ENCODE measurements at places on chromosomes 5 and 9.

DNA sequence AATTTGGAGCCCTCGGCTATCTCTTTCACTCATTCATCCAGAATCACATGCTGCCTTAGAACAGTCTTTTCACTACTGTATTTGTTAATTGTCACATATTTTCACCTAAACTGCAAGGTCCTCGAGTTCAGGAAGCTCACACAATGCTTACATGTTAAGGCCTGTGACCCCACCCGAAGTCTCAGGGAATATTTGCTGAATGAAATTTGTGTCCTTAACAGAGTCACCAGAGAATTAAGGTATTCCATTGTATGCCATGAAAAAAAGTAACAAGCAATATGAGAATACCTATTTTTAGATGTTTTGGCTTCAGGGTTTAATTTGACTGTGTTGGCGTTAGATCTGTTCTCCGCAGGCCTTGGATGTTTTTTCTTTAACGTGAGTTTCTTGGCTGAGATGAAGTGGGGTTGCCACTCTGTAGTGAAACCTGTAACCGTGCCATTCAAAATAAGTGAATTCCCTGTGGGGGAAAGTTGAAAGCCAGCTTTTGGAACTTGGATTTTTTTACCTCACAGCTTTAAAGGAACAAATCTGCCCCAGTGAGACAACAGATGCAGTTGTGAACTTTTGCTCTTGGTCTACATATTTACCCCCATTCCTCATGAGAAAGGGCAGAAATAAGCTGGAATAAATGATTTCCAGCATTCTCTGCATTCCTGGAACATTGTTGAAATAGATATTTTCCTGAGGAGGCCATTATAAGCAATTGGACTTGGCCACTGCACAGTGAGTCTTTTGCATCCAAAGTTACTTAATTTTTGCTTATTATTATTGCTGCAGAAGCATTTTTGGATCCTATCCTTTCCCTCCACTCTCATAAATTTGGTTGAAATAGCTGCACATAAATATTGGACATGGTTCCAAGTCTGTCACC is 35.9 kb upstream of the FBP1 start:
- DNase-seq, result no peak

- DNase-seq, result no peak
Observed at GRCh38 chr5:178770621-178771020, 40.2 kb upstream of the ZNF354A start.

DNA sequence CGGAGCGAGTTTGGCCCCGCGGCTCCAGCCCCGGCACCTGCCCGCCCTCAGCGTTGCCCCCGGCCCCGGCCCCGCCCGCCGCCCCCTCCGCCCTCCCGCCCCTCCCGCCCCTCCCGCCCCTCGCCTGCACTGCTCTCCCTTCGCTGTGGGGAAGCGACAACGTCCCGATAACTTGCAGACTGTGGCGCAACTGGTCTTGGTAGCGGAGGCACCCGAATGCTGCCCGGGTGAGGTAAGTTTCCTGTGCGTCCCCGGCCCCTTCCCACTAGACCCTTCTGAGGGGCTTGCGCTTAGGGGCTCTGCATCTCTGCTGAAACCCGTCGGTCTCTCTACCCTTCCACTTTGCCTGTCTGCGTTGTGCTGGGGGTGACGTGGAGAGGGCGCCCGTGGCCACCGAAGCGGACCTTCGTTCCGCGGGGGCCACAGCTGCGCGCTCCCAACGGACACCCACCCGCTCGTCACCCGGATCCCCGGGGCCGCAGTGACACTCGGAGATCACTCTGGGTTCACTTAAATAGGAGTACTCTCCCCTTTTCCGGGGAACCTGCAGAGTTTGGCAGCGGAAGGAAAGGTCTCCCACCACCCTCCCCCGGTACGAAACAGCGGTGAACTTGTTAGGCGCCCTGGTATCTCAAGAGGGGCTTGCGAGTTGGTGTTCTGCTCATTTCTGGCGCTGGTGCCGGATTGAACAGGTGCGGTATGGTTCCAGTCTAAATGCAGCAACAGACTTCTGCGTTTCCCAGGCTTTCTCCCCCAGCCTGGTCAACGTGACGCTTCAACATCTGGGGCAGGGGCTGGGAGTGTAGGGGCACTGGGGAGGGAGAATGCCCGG is 707 bp downstream of the PIP5K1B start:
- DNase-seq, result peak; percentile 22

- no peak for DNase-seq
Observed at GRCh38 chr9:93092251-93092991, 3.6 kb upstream of the CARD19 start.

- DNase-seq, result peak; percentile 25
Observed at GRCh38 chr5:126124706-126125345, 298.4 kb upstream of the GRAMD2B start.

DNA sequence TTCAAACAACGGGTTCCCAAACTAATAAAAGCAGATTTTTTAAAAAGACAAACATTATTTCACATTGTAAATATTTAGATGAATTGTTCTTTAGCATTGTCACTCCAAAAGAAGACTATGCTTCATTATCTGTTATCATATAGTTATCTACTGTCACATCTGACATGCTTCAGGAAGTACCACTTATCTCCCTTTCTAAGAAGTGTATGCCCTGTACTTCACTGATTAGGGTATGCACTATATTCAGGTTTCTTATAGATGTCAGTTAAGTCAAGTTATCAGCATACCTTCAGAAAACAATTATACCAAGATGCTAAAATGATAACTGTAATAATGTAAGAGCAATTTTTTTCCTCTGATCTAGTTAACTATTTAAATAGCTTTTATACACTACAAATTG is 40.4 kb downstream of the LMBRD2 start:
- no peak for DNase-seq

DNA sequence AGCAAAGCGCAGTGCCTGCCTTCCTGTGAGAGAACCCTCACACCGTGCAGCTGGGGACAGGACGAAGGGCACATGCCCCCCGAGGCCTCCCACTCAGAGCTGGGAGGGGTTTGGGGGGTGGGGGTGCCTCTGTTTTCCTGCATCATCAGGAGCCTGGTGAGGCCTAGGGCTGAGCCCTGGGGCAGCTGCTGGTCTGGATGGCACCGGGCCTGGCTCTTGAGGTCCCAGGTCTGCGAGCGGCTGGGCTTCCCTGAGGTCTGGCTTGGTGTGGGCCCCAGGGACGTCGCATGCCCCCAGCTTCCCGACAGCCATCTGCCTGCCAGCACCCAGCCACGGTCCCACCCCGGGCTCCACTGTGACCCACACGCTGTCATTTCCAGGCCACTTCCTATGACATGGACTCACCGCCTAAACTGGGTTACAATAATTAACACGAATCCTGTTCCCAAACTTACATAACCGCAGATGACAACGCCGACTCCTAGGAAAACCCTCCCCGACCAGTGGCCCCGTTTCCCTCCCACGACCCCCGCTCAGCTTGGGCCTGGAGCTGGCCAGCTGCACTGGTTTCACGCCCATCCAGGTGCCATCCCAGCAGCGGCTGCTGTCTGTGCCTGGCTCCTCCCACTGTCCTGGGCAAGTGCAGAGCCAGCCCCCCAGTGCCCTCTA is 8.7 kb downstream of the NACC2 start:
- no peak for DNase-seq

DNA sequence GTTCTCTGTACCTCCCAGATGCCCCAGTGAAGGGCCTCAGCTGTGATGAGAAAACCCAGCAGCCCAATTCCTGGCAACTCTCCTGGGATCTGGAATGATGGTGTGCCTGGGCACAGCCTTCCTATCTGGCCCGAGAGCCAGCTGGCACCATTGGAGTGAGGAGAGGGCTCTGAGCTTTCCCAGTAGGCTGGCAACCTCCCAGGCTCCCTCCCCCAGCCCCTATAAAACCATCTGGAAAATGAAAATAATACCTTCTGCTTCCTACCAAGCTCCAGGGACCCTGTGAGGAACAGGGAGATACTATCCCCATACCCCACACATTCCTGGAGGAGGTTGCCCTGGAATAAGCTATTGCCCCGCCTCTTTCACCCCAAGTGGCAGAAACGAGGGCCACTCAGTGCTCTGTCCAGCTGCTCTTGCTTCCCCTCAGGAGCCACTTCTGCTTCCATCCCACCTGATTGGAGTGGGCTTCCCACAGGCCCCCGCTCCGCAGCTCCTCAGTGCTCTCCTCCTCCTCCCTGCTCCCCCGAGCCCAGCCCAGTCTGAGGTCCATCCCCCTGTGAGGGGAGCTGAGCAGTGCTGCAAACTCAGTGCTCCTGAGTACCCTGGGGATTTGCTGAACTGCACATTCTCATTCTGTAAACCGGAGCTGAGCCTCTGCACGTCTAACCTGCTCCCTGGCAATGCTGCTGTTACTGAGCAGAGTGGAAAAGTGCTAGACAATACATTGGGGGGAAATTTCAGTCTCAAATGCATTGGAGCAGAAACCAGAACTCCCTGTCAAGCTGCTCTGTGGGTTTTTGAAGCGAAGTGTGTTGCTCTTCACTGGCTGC is 74.7 kb downstream of the THBS4 start:
- DNase-seq, result no peak

DNA sequence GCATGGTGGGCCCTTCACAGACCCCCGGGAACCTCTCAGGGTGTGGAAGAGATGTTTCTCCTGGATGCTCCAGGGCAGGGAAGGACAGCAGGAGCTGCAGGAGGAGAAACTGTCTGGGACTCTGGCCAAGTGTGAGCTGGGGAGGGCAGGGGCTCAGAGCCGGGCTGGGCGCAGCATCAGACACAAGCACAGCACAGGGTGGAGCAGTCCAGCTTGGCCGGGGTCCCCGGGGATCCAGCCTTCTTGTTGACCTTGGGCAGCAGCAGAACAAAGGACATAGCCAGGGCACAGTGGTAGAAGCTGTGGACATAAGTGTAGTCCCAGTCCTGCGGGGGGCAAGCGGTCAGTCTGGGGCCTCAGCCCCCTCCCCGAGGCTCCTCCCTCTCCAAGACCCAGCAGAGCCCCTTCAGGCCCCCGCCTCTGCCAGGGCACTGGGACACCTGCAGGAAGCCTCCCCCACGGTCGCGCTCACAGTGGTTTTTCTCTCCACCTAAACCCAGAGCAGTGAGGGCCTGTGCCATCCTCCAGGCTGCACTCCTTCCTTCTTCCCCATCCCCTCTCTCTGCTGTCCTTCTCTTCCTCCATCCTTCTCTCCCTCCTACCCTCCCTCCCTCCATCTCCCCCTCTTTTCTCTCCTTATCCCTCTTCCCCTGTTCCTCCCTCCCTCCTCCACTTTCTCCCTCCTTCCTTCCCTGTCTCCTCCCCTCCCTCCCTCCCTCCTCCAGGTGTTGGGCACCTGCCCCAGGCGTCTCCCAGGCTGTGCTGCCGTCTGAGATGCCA is 10.1 kb downstream of the MYMK start:
- DNase-seq, result no peak

GRCh38 chr9:33620738-33621439 is 96.8 kb downstream of the ANKRD18B start:
- DNase-seq, result peak; percentile 39

DNA sequence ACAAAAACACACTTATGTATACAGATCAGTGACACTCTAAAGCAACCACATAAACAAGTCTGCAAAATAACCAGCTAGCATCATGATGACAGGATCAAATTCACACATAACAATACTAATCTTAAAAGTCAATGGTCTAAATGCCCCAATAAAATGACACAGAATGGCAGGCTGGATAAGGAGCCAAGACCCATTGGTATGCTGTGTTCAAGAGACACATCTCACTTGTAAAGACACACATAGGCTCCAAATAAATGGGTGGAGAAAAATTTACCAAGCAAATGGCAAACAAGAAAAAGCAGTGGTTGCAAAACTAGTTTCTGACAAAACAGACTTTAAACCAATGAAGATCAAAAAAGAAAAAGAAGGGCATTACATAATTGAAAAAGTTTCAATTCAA is 26.0 kb downstream of the GAPT start:
- no peak for DNase-seq

DNA sequence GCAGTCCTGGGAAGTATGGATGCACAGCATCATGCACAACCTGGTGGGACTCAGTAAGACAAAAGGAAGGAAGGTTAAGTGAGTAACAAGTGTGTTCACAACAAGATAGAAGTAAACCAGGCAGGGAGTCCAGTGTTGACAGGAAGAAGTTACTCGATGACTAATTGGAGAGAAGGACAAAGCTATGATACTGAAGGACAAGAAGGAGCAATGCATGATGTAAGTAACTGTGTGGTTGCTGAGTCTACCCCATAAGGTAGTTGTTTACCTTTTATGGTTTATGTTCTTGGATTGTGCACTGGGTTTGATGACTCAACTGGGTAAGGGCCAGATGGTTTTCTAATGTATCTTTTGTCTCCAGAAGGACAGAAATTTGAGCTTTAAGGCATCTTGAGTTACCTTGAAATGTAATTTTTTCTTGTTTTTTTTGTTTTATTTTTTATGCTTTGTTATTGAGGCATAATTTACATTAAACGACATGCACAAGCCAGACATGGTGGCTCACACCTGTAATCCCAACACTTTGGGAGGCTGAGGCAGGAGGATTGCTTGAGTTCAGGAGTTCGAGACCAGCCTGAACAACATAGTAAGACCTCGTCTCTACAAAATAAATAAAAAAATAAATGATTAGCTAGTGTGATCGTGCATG is 89.2 kb upstream of the CAST start:
- DNase-seq, result peak; percentile 72

DNA sequence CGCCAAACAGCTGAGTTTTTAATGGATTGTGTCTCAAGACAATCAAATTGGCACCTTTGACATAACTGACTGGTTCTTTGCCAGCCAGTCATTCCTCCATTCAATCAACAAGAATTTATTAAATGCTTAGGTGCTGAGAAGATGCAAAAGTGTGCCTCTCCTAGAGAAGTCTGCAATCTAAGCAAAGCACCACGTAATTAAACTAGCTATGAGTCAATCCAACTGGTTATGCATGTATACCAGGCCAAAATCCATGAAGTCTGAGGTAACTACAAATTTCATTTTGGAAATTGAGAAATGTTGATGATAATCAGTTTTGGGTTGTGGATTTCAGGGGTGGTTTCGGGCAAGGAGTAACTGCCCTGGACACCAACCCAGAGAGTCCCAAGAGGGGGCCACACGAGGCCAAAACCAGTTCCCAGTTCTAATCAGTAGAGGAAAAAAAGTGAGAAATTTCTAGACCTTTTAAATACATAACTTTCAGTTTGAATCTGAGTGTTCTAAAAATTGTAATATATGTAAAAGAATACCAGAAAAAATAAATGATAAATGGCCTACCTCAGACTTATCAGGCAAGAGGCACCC is 92.6 kb downstream of the EFNA5 start:
- no peak for DNase-seq

DNA sequence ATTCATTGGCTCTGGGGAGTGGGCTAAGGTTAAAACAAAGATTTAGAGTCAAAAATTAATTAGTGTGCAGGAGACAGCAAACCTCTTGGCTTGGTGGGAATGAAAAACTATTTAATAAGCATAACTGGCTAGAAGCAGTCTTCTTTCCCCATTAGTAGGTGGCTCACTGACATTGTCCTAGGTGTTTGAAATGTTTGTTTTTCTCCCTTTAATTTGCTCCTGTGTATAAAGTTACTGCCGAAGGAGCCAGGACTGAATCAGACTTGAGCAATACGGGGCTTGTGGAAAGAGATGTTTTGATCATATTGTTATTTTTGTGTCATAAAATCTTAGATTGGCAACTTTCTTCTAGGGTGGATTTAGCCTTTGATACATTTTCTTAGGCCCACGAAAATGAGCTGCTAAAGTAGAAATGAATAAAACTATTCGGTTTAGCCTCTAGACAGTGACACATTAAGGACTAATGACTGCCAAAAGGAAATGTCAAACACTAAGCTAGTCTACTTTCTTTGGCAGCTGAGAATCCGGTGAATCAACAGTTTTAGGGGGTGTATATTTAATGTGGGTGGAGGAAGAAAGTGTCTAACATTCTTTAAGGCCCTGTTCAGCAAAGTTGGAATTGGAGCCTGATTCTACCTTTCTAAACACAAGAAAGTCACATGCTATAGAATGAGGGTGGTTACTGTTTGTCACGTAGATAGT is 30.2 kb downstream of the LRRTM2 start:
- peak; percentile 64 for DNase-seq
